ENCODE measurements at places on chromosomes 4 and X. TPM values are rescaled to one million over a fixed set of nuclear protein-coding genes. Genes with fewer than 3 reads are reported as not detected.

- DNase-seq, result no peak
These were observed 702.5 kb downstream of the ARAP2 start for GRCh38 chr4:35541888-35542213.

- no peak for DNase-seq
These were observed 726.5 kb downstream of the FAM133A start for GRCh38 chrX:94400488-94400887.

DNA sequence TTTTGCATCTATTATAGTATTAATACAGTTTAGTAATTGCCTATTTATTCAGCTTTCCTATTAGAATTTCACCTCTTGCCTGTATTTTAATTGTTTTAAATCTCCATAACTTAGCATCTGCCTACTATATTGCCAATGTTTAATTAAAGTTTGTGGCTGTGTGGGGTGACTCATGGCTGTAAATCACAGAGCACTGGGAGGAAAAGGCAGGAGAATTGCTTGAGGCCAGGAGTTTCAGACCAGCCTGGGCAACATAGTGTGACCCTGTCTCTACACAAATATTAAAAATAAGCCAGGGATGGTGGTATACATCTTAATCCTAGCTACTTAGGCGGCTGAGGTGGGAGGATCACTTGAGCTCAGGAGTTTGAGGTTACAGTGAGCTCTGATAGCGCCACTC lies 14.5 kb upstream of the CCSER1 start:
- no peak for DNase-seq

DNA sequence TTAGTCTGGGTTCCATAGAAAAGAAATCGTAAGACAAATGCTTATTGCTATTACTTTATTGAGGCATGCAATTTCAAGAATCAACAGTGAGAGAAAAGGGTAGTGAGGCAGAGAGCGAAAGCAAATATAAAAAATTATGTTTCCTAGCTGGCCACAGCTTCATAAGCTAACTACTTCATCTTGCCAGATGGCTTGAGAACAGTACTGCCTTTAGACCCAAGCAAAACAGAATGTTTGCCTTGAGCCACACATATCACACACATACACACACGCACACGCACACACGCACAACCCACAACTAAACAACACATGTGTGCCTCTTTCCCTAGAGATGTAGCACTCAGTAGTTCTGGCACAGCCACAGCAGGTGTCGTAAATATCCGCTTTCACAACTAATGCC lies 31.6 kb upstream of the NR0B1 start:
- no peak for DNase-seq

Gene PCDH10
- not detected for total RNA-seq

DNA sequence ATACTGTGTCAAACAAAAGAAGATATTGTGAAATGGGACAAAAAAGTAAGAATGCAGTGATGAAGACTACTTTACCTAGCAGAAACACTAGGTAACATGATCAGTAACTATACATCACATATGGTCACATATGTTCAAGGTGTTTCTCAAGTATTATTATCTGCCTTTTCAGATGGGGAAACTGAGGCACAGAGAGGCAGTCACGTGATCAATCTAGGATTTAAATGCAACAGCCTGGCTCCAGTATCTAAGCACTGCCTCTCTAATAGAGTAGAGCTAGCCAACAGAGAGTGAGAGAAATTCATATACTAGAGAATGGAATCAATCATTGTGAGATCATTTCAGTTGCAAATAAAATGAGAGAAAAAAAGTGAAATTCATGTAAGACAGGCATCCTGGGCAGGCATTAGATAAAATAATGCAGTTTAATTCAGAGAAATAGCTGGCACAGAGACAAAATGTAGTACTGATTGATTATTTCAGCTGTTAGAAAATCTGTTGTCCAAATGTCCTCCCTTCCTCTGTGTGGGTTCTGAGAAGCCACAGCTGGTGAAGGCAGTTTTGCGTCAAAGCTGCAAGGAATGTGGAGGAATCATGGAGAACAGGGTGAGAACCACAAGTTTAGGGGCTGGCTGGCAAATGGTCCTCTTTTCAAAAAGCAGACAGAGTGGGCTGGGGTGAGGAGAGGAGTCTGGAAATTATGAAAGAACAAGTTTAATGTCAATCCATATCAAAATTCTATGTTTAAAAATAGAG lies 26.0 kb downstream of the SMIM43 start:
- DNase-seq, result no peak

Gene CFP
- total RNA-seq, result 6.2 TPM

- DNase-seq, result no peak
These were observed 3.8 kb downstream of the TET2 start for GRCh38 chr4:105150503-105150902.

GRCh38 chr4:610411-611261 lies 14.7 kb upstream of the PDE6B start:
- no peak for DNase-seq

Gene FGF13
- not detected for total RNA-seq

- DNase-seq, result peak; percentile 5
These were observed 26.1 kb downstream of the ARHGEF6 start for GRCh38 chrX:136754651-136755050.

- no peak for DNase-seq
These were observed 128.3 kb downstream of the MAGEE1 start for GRCh38 chrX:76555816-76556215.

DNA sequence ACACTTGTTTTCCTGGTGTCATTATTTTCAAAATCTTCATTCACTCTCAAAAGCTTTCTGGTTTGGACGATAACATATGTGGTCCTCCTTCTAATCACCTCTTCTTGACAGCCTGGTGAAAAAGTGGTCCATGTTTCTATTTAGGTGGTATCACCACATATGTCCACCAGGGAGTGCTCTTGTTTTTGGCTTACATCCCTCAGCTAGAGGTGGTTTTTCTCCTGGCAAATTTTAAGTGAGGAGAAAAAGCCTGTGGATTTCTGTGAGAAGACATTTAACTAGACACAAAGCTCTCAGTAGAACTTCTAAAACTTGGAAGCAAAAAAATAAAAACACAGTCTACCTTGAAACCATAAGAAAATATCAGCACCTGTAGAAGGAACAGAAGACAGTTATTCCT lies 58.0 kb upstream of the FRMPD4 start:
- no peak for DNase-seq

DNA sequence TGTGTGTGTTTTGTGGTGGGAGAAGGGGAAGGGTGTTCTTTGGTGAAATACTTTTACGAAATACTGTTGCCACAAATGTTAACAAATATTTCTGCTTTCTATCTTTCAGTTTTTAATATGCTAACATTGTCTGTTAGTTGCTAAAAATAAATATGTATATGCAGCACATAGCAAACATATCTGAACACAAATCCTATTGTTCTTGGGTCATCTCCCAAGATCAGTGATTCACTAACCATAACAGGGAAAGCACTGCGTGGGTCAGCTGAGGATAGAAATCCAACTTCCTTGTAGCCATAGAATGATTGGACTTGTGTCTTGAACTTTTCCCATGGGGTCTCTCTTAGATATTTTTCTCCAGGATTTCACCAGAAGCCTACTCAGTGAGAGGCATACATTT lies 250.3 kb upstream of the FAM47A start:
- DNase-seq, result no peak

Gene CCDC110
- 0.57 TPM for total RNA-seq

DNA sequence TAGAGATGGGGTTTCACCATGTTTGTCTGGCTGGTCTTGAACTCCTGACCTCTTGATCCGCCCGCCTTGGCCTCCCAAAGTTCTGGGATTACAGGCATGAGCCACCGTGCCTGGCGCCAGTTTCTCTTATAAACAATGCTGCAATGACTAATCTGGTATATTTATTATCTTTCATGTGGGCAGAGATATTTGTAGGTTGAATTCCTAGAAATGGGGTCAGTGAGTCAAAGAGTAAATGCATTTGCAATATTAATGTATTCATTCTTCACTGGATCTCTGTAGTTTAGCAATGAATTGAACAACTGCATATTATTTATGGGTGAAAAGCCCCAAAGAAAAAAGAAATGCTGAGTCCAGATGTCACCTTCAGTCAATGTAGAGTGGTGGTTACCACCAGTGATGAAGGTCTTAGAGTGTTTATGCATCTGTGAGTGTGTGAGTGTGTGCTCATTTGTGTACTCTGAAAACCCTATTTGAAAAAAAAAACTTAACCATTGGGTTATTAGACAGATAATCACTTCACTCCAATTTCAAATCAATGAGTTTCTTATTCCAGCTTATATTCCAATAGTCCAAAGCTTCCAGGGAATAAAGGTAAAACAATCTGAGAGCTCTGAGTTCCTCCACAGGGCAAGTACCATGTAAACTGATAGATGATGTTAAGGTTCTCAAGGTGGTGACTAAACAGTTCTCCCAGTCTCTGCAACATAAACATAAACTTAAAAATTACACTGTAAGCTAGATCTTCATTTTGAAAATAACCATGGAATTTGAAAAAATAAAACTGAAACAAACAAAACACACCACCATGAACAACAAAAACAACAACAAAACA lies 22.6 kb upstream of the CD38 start:
- DNase-seq, result no peak

DNA sequence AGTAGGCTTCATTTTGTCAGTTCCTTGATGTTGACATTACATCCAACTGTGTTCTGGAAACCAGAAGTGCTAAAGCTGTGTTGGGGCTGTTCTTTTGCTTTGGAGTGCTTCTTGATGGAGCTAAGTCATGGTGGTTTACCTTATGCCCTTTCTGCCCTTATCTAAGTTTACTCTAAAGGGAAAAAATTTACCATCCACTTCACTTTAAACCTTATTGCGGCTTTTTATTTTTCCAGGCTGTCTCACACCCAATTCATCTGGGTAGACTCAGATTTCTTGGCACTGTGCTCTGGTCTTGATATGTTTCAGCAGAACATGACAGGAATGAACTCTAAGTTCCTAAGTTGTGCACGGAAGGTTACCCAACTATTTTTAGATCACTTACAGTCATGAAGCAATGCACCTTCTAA lies 104.7 kb upstream of the TTC29 start:
- DNase-seq, result no peak

DNA sequence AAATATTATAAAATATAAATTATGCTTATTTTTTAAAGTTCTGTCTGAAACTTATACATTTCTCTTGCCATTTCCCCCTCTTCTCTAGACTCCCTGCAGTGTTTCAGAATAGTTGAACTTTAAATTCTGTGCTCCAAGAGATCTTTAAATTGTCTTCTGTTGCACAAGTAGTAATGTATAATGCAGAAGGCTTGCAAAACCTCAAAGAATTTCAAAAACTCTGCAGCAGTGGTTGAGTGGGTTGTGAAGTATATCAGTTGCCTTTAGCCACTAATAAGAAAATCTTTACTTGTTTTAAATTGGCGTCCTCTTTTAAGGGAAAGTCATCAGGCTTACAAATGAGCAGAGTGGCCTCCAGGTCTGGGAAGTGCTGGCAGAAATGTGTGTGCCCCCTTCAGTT lies 1153.3 kb upstream of the PABPC4L start:
- DNase-seq, result no peak

GRCh38 chr4:113024388-113024787 lies 25.1 kb upstream of the ANK2 start:
- no peak for DNase-seq

Gene EVC
- total RNA-seq, result 0.42 TPM

GRCh38 chr4:88172987-88173386 lies 14.5 kb upstream of the ABCG2 start:
- DNase-seq, result no peak

DNA sequence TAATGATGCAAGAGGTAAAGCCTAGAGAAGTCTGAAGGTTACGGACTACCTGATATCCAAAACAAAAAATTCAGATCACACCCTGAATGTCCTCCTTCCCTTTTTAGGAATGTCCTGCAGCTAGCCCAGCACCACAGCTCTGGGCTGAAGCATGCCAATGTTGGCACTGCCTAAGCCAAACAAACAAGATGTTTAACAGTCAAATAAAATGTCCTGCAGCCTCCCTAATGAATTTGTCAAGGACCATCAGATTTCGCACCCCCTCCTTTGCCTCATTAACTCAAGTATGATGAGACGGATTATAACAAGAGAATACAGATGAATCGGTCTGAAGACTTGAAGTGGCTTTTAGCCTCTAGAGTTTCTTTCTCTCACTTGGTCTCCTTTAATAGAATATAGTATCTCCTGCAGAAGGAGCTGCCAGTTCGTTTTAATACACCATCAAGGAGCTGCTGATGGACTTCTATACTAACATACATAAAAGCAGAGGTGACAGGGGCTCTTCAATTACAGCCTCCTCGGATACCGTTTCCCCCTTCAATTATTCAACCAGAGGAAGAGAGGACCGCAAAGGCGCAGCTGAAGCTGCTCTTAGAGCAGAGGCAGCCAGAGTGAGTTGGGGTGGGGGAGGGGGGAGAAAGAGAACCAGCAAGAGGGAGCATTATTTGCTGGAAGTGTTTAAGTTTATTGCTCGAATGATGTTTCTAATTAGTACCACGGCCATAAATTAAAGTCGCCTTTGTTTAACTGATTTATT lies 3.0 kb upstream of the MAB21L2 start:
- DNase-seq, result no peak

- DNase-seq, result no peak
These were observed 648.3 kb downstream of the GABRG1 start for GRCh38 chr4:45475548-45475947.

DNA sequence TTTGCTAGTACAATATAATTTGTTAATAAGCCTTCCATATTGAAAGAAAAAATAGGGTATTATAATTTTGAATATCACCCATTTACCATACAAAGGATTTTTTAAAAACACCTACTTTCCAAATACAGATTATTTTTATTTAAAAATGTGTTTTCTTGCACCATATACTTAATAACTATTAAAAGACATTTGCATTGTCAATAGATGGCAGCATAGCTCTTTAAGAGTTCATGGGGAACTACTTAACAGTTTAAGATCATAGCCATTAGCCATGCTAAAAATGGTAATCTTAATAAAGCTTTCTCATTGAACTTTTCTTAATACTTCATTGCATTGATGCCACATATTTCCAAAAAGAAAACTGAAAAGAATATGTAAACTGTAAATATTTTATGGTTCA lies 1995.9 kb downstream of the C4orf33 start:
- DNase-seq, result no peak

Gene GK
- total RNA-seq, result 1.5 TPM

Gene FAM241A
- total RNA-seq, result 0.67 TPM

- no peak for DNase-seq
These were observed 128.5 kb downstream of the NFKB1 start for GRCh38 chr4:102629673-102630072.

Gene ABCB7
- 16.6 TPM for total RNA-seq

Gene GRSF1
- total RNA-seq, result 32.1 TPM

GRCh38 chr4:128768373-128768996 lies 41.0 kb upstream of the JADE1 start:
- no peak for DNase-seq

GRCh38 chrX:119391279-119391678 lies 7.9 kb upstream of the SLC25A43 start:
- no peak for DNase-seq

GRCh38 chr4:189206953-189207352 lies 733.7 kb upstream of the FRG1 start:
- DNase-seq, result no peak

- DNase-seq, result no peak
These were observed 111.8 kb downstream of the TMEM144 start for GRCh38 chr4:158322109-158322508.

DNA sequence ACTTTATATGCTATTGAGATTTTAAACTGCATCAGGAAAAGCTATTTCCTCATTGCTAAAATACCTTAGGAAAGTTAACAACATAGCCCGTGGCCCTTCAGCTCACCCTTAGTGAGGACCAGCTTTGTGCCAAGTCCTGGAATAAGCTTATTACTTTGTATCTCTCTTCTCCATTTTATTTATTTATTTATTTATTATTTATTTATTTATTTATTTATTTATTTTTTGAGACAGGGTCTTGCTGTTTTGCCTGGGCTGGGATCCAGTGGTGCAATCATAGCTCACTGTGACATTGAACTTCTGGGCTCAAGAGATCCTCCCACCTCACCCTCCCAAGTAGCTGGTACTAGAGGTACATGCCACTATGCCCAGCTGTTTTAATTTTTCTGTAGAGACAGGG lies 6.3 kb downstream of the RHOXF1 start:
- DNase-seq, result no peak
